Ureter (tissue), 1 donor: ENCODE measurements at places on chromosomes 16 and 17.

GRCh38 chr16:3479654-3480216 is 15.6 kb downstream of the C16orf90 start:
- no peak for DNase-seq

GRCh38 chr17:67245694-67246402 is 852 bp upstream of the HELZ start:
- DNase-seq: no peak

DNA sequence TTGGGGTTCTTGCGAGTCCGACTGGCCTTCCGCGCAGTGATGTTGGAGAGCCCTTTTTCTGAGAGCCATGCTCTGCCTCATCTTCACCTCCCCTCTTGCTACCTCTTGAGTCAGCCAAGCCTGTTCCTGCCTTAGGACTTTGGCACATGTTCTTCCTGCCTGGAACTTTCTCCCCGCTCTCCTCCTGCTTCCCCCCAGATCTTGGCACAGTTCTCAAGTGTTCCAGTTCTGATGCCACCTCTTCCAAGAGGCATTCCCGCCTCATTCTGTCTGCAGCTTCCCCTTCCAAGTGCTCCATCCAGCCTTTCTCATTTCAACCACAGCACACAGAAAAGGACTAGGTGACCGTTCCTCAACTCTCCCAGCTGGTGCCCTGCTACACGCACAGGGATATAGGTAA is 7.7 kb downstream of the AKAP1 start:
- no peak for DNase-seq

GRCh38 chr16:78258375-78259065 is 159.1 kb downstream of the WWOX start:
- DNase-seq: no peak

GRCh38 chr17:10683853-10684252 is 13.5 kb downstream of the SCO1 start:
- no peak for DNase-seq

DNA sequence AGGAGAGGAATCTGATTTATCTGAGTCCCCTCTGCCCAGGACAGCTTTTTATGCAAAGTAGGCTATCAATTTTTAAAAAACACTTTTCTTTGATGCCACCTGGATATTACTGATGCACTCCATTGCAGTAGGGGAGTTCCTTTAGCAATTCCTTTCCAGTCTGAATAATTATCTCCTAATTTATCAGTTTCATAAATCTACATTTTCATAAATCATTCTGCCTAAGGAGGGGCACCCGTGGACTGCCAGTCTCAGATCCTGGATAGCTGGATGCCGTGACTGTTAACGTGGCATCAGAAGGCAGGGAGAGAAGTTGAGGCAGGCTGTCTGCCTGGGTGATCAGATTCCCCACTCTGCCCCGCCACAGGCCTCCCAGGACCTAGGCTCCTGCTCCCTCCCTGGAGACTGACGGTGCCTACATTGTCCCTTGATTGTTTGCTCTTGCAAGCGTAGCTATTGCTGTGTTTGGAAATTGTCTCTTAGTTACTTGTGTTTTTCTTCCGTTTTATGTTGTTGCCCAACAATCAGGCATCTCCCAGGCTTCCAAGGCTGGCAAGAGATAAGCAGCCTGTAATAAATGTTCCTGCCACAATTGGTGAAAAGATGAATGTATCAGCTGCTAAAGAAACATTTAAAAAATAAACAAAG is 75.2 kb downstream of the KATNIP start:
- DNase-seq: no peak

DNA sequence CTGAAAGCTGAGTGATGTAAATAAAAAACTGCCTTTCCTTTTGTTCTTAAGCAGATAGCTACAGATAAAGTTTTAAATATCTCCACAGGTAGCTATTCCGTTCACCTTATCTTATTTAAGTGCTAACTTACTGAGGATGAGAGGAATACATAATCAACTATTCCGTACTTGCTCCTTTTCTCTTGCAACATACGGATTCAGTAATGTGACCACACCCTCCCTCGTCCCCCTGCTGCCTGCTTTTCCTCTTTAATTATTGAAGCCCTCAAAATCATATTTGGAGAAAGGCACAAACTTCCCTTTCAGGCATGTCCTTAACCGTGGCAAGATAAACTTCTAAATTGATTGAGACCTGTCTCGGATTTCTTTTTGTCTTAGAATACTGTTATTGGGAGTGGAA is 101.4 kb downstream of the MAP2K4 start:
- DNase-seq: no peak

DNA sequence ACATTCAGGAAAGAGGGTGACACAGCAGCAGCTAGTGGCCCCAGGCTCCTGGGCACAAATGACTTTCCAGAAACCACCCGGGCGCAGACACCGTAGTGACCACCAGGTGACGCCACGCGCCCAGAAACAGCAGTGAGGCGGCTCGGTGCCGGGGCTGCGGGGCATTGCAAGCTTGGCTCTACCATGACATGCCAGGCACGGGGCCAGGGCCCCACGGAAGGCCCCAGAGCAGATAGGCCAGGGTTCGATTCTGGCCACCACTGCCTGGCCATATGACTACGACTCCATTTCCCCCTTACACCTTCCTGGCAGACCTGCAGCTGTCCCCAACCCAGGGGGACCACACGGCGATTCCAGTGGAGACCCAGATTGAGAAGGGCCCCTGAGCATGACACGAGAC is 6.7 kb downstream of the RHBDF1 start:
- DNase-seq: peak; percentile 86

- DNase-seq: no peak
These were observed 97.9 kb downstream of the FOXL1 start for GRCh38 chr16:86676254-86676670.

- DNase-seq: no peak
These were observed 179.5 kb downstream of the PCTP start for GRCh38 chr17:55930291-55930809.

- DNase-seq: no peak
These were observed 181.9 kb downstream of the SNX29 start for GRCh38 chr16:12158428-12158827.

- no peak for DNase-seq
These were observed 46.2 kb downstream of the HSD17B2 start for GRCh38 chr16:82081264-82081663.

- peak; percentile 60 for DNase-seq
These were observed 28.3 kb upstream of the CDC42EP4 start for GRCh38 chr17:73340093-73340596.

DNA sequence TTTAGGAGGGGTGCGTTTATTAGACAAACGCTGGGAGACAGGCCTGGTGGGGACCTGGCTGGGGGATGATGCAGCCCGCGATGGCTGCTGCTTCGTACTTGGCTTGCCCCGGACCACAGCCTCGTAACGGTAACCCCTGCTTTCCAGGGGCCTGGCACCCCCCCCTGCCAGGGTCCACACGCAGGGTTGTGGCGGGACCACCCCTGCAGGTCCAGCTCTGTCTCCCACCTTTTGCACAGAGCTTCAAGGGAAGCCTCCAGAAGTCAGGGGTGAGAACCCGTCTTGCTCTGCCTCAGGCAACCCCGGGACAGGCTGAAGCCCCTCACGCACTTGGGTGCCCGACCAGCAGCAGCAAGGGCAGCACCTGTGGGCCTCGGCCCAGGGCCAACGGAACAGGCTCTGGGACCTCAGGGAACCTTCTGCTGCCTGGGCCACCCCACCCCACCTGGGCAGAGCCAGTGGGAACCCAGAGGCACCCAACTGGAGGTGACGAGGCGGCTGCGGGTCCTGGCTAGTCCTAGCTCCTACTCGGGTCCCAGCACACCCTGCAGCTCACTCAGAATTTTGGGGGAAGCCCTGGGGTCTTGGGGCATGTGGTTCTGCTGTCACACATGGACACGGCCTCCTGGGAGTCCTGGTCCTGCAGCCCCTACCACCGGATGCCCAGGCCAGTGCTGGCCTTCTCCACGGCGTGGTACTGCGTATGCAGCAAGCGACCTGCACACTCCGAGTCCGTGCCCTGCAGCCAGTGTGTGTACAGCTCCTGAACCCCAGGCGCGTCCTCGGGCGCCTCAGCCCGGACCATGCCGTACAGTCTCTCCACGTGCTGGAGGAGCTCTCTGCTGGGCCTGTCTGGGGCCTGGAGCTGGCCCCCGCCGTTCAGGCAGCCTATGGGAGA is 3.1 kb downstream of the HAGHL start:
- no peak for DNase-seq

DNA sequence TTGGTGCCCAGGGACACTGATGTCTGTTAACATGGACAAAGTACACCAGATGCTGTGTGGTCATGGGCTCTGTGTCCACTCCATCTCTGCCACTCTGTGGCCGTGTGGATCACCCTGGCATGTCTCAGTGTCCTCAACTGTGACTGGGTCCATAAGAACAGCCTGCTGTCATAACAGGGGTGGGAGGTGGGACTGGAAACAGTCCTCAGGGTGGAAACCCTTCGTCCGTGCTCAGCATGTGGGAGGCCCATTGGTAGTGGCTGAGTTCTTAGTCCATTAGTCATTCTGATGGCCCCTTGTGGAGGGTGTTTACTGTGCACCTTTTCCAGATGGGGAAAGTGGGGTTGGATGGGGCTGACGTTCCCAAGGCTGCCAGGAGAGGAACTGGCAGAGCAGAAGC is 12.8 kb downstream of the FLYWCH2 start:
- no peak for DNase-seq

GRCh38 chr16:4176906-4177417 is 60.7 kb upstream of the ADCY9 start:
- no peak for DNase-seq
